Pulmonary artery endothelial cell (primary cell): ENCODE measurements at places on chromosomes 13 and 19. TPM values are rescaled to one million over a fixed set of nuclear protein-coding genes. Genes with fewer than 3 reads are reported as not detected.

CGB1 gene
- total RNA-seq, result not detected in 2 replicates

MAP3K10 gene
- 5.5 and 7.0 TPM in 2 replicates for total RNA-seq

FARP1 gene
- total RNA-seq, result 16.3 and 18.9 TPM in 2 replicates

ZNF132 gene
- total RNA-seq, result 4.7 and 7.5 TPM in 2 replicates

ZNF20 gene
- total RNA-seq, result 2.7 and 3.7 TPM in 2 replicates

SYCN gene
- not detected in 2 replicates for total RNA-seq

WDR88 gene
- 0.14 TPM in 1 of 2 replicates, not detected in the other for total RNA-seq

LYPD5 gene
- total RNA-seq, result 0.39 and 0.53 TPM in 2 replicates

ABCC4 gene
- total RNA-seq, result 32.4 and 40.5 TPM in 2 replicates

TMEM238 gene
- 0.21 and 0.46 TPM in 2 replicates for total RNA-seq
